Adipose tissue (tissue), 3 donors: ENCODE measurements at places on chromosomes 1 and 21. TPM values are rescaled to one million over a fixed set of nuclear protein-coding genes. Genes with fewer than 3 reads are reported as not detected.

Gene ICOSLG
- 1.1 TPM for polyA plus RNA-seq

Gene DMRTA2
- not detected for polyA plus RNA-seq

Gene SPATA45
- not detected for polyA plus RNA-seq

Gene GPR25
- polyA plus RNA-seq: not detected

Gene PAFAH2
- polyA plus RNA-seq: 4.9 TPM

Gene RNF115
- 8.3 TPM for polyA plus RNA-seq

Gene RASSF5
- 6.1 TPM for polyA plus RNA-seq

Gene GPN2
- polyA plus RNA-seq: 8.3 TPM

Gene JAM2
- polyA plus RNA-seq: 11.6 TPM

Gene SPRR4
- not detected for polyA plus RNA-seq

Gene NES
- 38.3 TPM for polyA plus RNA-seq

Gene LCE1D
- polyA plus RNA-seq: not detected

Gene IKBKE
- 2.0 TPM for polyA plus RNA-seq

Gene MFAP2
- polyA plus RNA-seq: 25.5 TPM

Gene SRGAP2C
- 2.8 TPM for polyA plus RNA-seq

Gene PIGM
- polyA plus RNA-seq: 0.90 TPM

Gene CREG1
- 113 TPM for polyA plus RNA-seq

Gene PRAMEF27
- not detected for polyA plus RNA-seq

Gene TTC22
- 6.3 TPM for polyA plus RNA-seq

Gene DMBX1
- 0.16 TPM for polyA plus RNA-seq

Gene MAP10
- 1.6 TPM for polyA plus RNA-seq

Gene C1orf94
- not detected for polyA plus RNA-seq

Gene JMJD4
- 8.7 TPM for polyA plus RNA-seq

Gene RHBDL2
- polyA plus RNA-seq: 0.34 TPM

Gene FNDC5
- polyA plus RNA-seq: 0.59 TPM

Gene AMY2A
- polyA plus RNA-seq: 359 TPM

Gene LAMB3
- 5.3 TPM for polyA plus RNA-seq

Gene HAO2
- polyA plus RNA-seq: not detected

Gene DNAJC6
- 0.95 TPM for polyA plus RNA-seq

Gene LRIF1
- polyA plus RNA-seq: 3.0 TPM

Gene PGD
- 120 TPM for polyA plus RNA-seq

Gene RPL11
- polyA plus RNA-seq: 2,703 TPM

Gene TMEM82
- not detected for polyA plus RNA-seq

Gene PGLYRP4
- not detected for polyA plus RNA-seq

Gene B4GALT3
- 26.4 TPM for polyA plus RNA-seq

Gene FCRLB
- polyA plus RNA-seq: 0.45 TPM

Gene RNF186
- polyA plus RNA-seq: 76.3 TPM

Gene CFAP107
- 0.11 TPM for polyA plus RNA-seq

Gene CD1B
- polyA plus RNA-seq: not detected

Gene AXDND1
- 0.28 TPM for polyA plus RNA-seq

Gene HNRNPR
- 101 TPM for polyA plus RNA-seq

Gene TTC13
- polyA plus RNA-seq: 4.3 TPM

Gene CFAP126
- polyA plus RNA-seq: 0.63 TPM

Gene FYB2
- not detected for polyA plus RNA-seq

Gene FCGR3A
- polyA plus RNA-seq: 32.5 TPM

Gene DMRTB1
- not detected for polyA plus RNA-seq

Gene SNX27
- 19.5 TPM for polyA plus RNA-seq

Gene ZYG11B
- polyA plus RNA-seq: 2.8 TPM

Gene AMPD1
- polyA plus RNA-seq: 0.03 TPM

Gene DRAM2
- polyA plus RNA-seq: 65.0 TPM

Gene ACKR1
- 73.8 TPM for polyA plus RNA-seq
